Fibroblast of skin of abdomen (primary cell): ENCODE measurements at places on chromosomes 2 and 18.
A peak's percentile ranks its signal among the peaks of the same experiment; 100 is the strongest.

DNA sequence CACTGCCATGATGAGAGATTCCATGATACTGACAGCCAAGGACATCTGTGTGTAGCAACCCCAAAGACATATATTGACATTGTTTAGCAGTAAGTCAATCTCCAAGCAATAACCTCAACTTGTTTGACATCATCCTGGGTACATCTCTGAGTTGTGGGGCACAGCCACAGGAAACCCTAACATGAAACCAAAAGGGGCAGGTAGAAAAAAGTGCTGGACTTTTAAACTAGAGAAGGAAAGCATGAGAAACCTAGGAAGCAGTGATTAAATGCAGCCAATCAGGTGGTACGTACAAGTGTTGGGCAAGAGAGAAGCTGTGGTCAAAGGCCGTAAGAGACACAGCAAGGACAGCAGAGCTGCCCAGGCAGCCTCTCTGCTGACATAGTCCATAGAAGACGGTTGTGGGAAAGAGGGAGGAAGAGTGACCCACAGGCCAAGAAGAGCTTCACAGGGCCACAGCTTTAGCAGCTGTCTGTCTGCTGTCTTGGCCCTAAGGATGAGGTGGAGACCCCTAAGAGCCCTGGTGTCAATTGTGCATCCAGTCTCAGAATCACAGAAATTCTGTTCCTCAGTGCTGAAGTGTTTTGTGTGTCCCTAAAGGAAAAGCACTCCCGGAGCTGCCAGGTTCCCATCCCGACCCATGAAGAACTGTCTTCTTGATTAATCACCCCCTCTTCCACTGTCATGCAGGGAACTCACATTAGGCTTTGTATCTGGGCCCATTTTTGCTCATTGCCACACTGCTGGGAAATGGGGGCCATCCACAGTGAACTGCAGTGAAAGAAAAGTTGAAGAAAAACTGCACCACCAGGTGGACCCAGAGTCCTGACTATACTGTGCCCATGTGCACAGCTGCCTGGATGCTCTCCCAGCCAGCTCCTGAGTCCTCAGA lies 25.4 kb upstream of the CHN1 start:
- DNase-seq = peak; percentile 45

GRCh38 chr2:186827411-186827810 lies 21.6 kb downstream of the ZSWIM2 start:
- peak; percentile 77 for DNase-seq

GRCh38 chr2:30072250-30072842 lies 74.5 kb upstream of the YPEL5 start:
- peak; percentile 67 for DNase-seq

DNA sequence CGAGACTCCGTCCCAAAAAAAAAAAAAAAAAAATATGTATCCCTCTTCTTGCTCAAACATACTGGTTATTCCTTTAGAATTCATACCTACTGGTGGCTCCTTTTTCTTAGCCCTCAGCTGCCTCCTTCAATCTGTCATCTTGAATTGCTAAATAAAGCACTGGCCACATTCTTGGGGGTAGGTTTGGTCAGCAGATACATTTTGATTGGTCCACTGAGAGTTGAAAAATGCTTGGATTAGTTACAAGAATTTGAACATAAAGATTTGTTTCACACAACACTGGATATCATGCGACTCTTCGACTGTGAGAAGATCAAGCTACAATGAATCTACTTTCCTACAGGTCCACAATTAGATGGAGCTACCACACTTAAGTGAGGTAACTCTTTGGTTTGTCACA lies 906.1 kb upstream of the SLC39A10 start:
- DNase-seq = peak; percentile 47

DNA sequence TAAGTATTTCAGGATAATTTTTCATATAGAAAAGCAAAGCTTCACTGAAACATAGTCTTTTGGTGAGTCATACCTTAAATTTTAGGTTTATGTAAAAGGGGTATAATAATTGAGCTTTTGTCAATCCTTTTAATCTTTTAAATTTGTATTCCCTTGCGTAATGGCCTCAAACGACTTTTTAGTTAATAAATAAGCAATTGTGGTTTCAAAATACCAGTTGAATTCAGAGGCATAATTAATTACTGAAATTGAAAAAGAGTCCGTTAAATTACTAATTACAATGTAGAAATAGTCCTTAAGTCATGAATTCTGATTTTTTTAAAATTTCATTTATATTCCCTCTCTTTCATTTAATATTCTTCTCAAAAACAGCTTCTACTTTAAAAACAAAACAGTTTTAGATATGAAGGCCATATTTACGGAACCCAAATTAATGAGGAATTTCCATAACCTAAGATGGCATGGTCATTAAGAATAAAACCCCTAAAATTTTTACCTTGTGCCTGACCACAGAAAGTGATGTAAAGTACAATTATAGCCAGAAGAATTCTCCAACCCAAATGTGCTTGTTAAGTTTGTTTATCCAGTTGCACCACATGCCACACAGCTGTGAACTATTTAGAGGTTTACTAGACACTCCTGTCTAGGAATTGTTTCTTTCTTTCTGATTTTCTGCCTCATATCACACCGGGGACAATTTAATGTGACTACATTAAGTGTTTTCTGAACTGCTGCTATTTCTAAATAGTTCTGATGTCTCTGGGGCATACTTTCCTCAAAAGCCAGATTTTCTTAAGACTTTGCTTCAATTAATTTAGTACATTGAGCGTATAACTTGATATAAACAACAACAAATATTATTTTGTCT lies 60.7 kb upstream of the ITGA4 start:
- DNase-seq = peak; percentile 49

- DNase-seq = no peak
These were observed 101.5 kb downstream of the KLF7 start for GRCh38 chr2:207064128-207064690.

DNA sequence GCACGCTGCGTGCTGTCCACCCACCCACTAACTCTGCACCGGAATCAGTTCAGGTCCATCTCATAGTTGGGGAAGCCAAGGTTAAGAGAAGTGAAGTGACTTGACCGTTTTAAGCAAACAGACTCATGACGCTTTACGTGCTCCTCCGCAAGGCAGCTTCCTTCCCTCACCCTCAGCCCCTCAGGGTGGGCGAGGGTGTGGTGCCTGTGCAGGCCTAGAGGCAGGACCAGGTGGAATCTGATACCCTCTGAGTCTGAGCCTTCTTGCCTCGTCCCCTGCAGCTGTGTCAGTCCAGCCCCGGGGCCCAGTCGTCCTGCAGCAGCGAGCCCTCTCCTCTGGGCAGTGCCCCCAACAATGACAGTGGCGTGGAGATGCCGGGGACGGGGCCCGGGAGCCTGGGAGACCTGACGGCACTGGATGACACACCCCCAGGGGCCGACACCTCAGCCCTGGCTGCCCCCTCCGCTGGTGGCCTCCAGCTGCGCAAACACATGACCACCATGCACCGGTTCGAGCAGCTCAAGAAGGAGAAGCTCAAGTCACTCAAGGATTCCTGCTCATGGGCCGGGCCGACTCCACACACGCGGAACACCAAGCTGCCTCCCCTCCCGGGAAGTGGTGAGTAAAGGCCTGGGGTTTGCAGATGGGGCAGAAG lies 250.5 kb downstream of the GLI2 start:
- no peak for DNase-seq

GRCh38 chr18:50506362-50506761 lies 53.5 kb upstream of the MAPK4 start:
- DNase-seq = no peak

GRCh38 chr2:76391678-76392077 lies 681.0 kb upstream of the GCFC2 start:
- no peak for DNase-seq

- no peak for DNase-seq
These were observed 127.5 kb downstream of the NFATC1 start for GRCh38 chr18:79523206-79523735.

GRCh38 chr18:8842506-8842905 lies 137.2 kb downstream of the MTCL1 start:
- DNase-seq = no peak

DNA sequence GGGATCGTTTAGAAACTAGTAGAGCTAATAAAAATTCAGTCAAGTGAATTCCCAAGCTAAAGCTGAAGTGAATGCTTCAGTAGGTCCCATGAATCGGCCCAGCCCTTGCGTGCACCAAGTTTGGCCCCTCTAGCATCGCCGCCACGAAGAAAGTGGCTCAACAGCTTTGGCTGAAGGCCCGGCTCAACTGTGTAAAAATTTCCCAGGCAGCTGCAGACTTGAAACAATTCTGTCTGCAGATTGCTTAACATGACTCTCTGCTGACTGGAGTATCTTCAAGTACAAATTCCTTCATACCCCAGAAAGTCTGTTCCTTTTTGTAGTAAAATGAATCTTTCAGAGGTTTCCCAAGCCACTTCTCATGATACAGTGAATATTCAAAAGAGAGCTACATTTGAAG lies 32.7 kb downstream of the ALMS1 start:
- DNase-seq = peak; percentile 75

- DNase-seq = no peak
These were observed 94.6 kb downstream of the PLEKHM3 start for GRCh38 chr2:207930747-207931146.

GRCh38 chr2:60302377-60303126 lies 250.9 kb downstream of the BCL11A start:
- no peak for DNase-seq

DNA sequence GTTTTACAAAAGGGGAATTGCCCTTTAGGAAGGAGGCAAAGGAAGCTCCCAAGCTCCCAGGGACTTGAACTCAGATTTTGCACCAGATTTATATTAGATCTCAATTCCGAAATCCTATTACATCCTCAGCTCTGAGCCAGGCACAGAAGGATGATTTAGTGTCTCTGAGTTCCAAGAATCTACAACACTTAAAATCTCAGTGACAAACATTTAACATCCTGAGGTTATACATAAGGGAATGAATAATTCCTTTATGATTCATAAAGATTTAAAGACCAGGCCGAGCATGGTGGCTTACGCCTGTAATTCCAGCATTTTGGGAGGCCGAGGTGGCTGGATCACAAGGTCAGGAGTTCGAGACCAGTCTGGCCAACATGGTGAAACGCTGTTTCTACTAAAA lies 16.5 kb upstream of the SLC20A1 start:
- no peak for DNase-seq

- no peak for DNase-seq
These were observed 85.3 kb downstream of the ACVR1 start for GRCh38 chr2:157790780-157791179.

- DNase-seq = no peak
These were observed 69.8 kb upstream of the MAL start for GRCh38 chr2:94955702-94956101.

- DNase-seq = no peak
These were observed 241.8 kb downstream of the KLHL29 start for GRCh38 chr2:23626701-23627230.

GRCh38 chr18:2515171-2515787 lies 56.0 kb downstream of the METTL4 start:
- peak; percentile 88 for DNase-seq

- no peak for DNase-seq
These were observed 16.0 kb upstream of the MARCHF4 start for GRCh38 chr2:216388046-216388884.

- peak; percentile 68 for DNase-seq
These were observed 38.5 kb downstream of the PSMG2 start for GRCh38 chr18:12741351-12741750.

- DNase-seq = no peak
These were observed 64.6 kb downstream of the SMC6 start for GRCh38 chr2:17689010-17689409.

GRCh38 chr18:58379443-58379842 lies 249.4 kb downstream of the ALPK2 start:
- DNase-seq = no peak

DNA sequence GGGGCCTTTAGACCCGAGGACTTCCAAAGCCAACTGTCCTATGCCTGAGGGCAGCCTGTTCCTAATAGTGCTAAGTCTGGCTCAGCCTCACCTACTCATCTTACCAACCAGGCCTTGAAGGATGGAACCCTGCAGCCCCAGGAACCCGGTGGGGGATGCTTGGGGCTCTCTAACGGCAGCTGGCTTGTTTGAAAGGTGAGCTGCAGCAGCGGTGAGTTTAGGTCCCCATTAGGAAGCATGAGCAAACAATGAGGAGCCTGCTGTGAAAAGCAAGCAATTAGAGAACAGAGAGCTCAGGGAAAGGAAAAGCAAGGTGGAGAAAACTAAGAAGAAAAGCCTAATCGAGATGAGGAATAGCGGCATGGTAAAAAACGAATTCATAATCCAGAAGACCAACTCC lies 39.9 kb downstream of the SP110 start:
- DNase-seq = no peak

DNA sequence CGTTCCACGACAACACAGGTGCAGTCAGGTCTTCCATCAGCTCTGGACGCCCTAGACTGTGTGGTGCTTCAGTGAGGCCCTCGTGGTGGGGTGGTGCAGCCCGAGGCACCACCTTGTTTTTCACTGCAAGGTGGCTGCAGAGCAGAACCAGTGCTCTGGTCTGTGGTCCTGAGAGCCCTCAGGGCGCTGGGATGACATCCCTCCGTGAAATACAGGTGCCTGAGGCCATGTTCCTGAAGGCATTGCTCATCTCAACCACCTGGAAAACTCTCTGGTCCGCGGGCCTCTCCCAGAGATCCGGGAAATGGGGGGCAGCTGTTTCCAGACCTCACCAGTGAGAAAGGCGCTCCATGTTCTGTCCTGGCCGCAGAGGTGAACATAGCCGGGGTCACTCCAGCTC lies 119.2 kb downstream of the ACOXL start:
- no peak for DNase-seq

- no peak for DNase-seq
These were observed 235.9 kb downstream of the DSEL start for GRCh38 chr18:67280486-67281242.
